Activated CD8-positive, alpha-beta T cell treated with anti-CD3 and anti-CD28 coated beads for 36 hours (primary cell): ENCODE measurements at places on chromosomes 3 and 15. TPM values are rescaled to one million over a fixed set of nuclear protein-coding genes. Genes with fewer than 3 reads are reported as not detected.

- DNase-seq, result no peak
These were observed 47.2 kb upstream of the KLF13 start for GRCh38 chr15:31279221-31280045.

The FOXB1 gene
- 0.36 TPM for total RNA-seq

DNA sequence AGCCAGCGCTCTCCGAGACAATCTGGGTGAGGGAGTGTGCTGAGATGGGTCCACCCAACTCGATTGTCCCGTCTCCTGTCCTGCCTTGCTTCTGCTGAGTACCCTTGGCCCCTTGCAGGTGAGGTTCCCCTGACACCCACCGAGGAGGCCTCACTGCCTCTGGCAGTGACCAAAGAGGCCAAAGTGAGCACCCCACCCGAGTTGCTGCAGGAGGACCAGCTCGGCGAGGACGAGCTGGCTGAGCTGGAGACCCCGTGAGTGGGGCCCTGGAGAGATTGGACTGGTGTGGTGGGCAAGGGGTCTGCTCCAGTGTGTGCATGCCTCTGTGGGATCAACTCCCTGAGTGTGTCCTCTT is 23.6 kb downstream of the NBEAL2 start:
- DNase-seq, result no peak

The APOD gene
- not detected for total RNA-seq

GRCh38 chr3:60384341-60384740 is 866.9 kb downstream of the FHIT start:
- DNase-seq, result no peak

- no peak for DNase-seq
These were observed 611.2 kb upstream of the GRM7 start for GRCh38 chr3:6249679-6250078.

GRCh38 chr15:41801185-41801584 is 26.7 kb upstream of the JMJD7 start:
- DNase-seq, result no peak

The DLL4 gene
- total RNA-seq, result not detected

GRCh38 chr3:157369727-157370421 is 66.8 kb upstream of the PTX3 start:
- no peak for DNase-seq

DNA sequence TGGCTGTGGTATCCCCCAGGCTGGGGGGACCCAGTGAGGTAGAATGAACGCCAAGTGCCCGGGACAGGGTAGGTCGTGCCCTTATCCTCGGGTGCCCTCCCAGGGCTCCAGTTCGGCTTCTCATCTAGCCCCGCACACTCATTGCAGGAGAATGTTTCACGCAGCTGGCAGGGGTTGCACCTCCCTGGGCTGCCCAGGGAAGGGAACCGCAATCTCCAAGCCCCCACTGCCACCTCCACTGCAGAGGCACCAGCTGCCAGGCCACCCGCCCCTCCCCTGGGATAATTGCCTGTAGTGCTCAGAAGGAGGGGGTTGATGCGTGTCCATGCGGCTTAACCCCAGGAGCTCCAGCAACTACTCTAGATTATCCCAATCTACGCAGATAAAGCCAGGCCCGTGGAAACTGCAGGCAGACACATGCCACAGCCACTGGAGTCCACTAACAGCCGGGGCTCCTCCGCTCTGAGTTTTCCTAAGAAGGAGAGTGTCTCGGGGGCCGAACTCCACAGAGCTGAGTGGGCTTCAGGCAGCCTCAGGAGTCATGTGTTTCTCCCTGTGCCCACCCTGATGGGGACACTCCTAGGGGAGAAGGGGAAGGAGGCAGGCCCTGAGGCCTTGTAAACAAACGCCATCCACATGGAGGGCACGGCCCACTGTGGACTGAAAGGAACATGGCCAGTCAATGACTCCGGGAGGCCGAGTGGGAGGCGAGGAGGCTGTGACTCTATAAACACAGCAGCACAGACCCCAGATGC is 137.2 kb upstream of the IQSEC1 start:
- DNase-seq, result no peak

The TMEM42 gene
- total RNA-seq, result 11.8 TPM

GRCh38 chr3:15929944-15930571 is 132.3 kb upstream of the ANKRD28 start:
- DNase-seq, result no peak

The EPB42 gene
- total RNA-seq, result not detected

GRCh38 chr15:73394782-73395181 is 26.0 kb upstream of the HCN4 start:
- no peak for DNase-seq

DNA sequence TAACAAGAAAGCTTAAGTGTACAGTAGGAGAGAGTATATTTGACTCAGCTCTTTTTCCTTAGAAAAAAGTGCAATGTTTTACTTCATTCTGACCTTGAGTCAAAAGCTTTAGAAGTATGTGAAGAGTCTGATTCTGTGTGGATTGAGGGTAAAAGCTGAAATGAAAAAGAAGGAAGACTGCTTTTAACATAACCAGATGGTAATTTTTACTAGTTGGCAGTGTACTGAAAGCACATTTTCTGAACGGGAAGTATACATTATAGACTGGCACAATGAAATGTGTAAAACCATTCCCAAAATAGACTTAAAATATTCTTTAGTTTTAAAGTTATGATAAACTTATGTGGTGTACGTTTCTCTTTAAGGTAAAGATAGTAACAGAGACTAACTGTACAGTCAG is 197.8 kb upstream of the ZNF717 start:
- DNase-seq, result no peak

DNA sequence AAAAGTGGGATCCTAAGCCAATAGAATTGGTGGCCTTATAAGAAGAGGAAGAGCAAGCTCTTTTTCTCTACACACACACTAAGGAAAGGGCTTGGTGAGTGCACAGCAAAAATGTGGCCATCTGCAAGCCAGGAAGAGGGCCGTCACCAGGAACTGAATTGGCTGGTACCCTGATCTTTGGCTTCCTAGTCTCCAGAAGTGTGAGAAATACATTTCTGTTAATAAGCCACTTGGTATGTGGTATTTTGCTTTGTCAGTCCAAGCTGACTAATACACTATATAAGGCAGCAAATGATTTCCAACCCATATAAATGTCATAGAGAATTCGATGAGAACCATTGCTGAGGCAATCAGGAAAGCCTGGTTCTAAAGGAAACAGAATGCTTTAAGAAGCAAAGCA is 816.3 kb upstream of the SEMA6D start:
- no peak for DNase-seq

DNA sequence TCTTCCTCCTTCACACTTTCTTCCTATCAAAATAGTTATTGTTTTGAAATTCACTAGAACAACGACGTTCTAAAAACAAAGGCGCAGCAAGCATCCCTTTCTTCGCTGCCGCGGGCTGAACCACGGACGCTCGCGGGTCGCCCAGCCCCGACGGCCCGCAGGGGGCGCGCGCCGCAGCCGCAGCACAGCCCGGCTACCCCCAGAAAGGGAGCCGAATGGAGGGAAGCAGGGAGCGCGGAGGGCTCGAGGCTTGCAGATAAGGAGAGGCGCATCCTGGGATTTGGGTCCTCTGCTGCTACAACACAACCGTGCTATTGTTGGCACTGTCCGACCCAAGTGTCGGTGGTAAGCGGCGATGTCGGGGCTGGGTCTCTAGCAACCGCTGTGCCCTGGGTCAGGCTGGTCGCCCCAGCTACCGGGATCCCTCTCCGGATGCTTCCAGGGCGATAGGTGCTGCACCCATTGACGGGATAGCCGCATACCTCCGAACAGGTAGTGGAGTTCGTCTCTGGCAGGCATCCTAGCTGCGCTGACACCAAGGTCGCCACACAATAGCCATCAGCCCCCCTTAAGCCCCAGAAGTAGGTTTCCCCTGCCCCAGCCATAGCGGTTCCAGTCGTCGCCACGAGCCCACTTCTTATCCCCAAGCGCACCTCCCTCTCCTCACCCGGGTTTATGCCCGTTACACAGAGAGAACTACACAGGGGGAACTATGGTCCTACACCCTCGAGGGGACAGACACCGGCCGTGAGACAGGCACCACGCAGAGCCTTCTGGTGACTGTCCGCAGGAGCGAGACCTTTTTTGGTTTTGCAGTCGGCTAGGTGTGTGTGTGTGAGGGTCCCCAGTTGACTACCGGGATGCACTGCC is 6.0 kb downstream of the ONECUT1 start:
- DNase-seq, result peak; percentile 45

The PAQR5 gene
- not detected for total RNA-seq

The STRIT1 gene
- total RNA-seq, result not detected

The CCNL1 gene
- total RNA-seq, result 180 TPM

- DNase-seq, result no peak
These were observed 27.8 kb upstream of the SPTBN5 start for GRCh38 chr15:41921639-41922038.

GRCh38 chr3:123559040-123559861 is 25.6 kb downstream of the HACD2 start:
- peak; percentile 11 for DNase-seq

The CLEC3B gene
- total RNA-seq, result not detected

DNA sequence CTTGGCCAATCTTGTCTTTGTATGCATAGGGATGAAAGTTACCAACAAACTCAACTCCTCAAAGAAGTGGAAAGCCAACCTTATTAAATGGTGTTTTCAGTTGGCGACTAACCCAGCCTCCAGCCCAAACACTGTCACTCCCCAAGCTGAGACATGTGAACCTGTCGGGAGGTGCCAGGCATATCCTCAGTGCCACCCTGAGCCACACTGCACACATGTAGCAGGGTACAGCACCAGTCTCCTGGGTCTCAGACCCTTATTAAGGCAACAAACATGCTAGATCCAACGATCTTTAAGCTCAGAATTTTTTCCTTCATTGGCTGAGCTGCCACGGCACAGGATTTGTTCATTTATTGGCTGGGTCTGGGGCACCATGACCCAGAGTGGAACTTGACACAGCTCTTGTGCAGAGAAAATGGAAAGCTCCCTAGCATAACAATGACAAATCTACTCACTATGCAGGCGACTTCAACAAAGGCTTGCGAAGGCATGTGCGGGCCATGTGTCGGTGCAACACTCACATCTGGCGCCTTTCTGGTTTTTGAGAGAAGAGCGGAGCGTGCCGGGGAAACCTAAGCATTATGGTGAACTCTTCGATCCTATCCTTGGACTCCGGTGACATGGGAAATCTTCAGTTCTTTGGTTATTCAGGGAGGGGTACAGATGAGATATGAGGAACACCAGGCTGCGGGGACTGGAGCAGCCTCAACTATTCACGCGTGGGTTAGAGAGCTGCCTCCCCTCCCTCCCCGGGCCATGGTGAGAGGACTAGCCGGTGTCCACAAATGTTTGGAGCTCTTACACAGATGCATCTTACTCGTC is 190.1 kb downstream of the FAM43A start:
- no peak for DNase-seq

The PLA2G4E gene
- total RNA-seq, result not detected

DNA sequence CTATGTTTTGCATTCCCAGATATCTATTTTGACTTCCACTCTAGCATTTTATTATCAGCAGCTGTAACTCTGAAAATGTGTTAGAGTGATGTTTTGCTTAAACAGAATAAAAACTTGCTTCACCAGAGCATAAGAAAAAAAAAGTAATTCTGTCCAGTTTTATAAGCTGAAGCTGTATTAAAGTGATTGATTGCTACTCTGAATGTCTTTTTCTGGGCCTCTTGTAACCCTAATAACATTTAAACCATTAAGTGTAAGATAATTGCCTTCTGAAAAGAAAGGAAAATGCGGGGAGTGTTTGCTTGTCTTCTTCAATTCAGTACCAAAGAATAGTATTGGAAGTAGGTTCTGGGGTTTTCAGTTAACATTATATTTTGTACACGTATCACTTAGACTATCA is 57.9 kb upstream of the UBE2E1 start:
- DNase-seq, result no peak

- peak; percentile 76 for DNase-seq
These were observed 84.8 kb upstream of the FOXB1 start for GRCh38 chr15:59918994-59919951.

GRCh38 chr15:43106486-43106829 is 620 bp upstream of the UBR1 start:
- DNase-seq, result no peak

GRCh38 chr3:14370720-14371572 is 31.5 kb upstream of the SLC6A6 start:
- DNase-seq, result no peak

DNA sequence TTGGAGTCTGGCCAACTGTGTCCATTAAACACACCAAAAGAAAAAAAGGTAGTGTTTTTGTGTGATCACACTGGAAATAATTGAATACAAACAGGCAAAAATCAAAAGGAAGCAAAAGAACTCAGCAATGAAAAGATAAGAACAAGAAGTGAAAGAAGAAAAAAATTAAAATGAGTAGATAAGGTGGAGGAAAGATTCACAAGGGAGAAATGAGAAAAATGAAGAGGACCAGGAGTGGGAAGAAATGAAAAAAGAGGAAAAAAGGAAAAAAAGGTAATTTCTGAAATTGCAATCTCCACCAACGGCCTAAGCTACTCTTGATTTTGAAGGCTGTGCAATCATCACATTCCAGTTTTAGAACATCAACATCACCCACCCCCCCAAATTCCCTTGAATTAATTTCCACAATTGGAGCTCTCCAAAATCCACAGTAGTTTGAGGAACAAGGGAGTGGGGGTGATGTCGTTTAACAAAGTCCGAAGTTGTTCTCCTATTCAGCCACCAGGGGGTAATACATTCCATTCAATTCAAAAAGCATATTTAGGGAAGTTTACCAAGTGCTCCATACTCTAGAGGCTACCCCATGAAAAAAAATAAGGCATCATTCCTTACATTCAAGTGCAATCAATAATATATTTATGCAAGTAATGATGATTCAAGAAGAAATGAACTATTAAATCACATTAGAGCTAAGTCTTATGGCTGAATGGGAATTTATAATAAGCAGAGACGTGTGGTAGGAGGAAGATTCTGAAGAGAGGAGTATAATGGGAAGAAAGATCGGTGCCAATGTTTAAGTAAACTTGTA is 37.4 kb downstream of the ZNF860 start:
- no peak for DNase-seq

DNA sequence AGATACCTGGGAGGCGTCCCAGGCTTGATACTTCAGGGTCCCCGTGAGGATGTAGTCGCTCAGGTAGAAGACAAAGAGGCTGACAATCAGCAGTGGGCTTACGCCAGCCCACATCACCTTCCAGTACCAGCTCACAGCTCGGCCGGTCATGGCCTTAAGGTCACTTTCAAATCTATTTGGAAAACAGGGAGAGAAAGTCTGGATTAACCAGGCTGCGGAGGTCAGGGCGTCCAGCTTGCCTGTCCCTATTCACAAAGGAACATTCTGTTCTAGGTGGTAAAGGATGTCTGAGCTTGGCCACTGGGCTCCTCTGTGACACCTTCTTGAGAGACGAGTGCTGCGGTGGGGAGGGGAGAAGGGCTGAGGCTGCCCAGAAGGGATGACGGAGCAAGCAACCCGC is 36.5 kb downstream of the SLC6A20 start:
- DNase-seq, result no peak

The FETUB gene
- not detected for total RNA-seq

GRCh38 chr3:125316949-125317348 is 58.2 kb downstream of the ZNF148 start:
- DNase-seq, result no peak
